ENCODE measurements at places on chromosomes 1 and 21.

- DNase-seq = no peak
Measured at GRCh38 chr1:207959141-207959825, 48.4 kb upstream of the CD34 start.

DNA sequence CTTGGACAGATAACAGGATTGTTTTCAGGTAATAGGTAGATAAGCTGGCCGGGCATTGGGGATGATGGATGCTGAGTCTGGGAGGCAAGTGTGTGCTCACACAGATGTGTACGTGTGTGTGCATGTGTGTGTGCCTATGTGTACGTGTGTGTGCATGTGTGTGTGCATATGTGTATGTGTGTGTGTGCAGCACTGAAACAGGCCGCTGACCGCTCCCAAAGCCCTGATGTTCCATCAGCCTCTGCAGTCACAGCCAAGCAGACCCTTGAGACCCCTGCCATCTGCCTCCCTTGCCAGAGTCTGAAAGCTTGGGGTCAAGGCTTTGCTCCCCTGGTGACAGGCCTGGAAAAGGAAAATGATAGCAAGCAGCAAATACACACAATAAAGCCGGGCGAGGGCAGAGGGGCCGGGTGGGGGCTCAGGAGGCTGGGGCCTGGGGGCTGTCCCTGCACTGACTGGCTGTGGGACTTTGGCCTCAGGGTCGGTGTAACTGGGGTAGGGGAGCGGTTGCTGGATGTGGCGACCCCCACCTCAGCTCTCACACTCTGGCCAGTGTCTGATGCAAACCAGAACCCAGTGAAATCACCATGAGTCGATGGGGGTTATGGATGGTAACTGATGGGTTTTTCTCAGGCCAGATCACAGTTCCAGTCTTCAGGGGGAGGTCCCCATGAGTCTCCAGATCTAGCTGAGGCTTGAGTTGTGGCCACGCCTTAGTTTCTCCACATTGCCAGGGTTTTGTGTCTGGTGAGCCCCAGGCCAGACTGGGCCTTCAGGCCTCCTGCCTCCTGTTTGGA lies 9.2 kb upstream of the TNFRSF8 start:
- no peak for DNase-seq

DNA sequence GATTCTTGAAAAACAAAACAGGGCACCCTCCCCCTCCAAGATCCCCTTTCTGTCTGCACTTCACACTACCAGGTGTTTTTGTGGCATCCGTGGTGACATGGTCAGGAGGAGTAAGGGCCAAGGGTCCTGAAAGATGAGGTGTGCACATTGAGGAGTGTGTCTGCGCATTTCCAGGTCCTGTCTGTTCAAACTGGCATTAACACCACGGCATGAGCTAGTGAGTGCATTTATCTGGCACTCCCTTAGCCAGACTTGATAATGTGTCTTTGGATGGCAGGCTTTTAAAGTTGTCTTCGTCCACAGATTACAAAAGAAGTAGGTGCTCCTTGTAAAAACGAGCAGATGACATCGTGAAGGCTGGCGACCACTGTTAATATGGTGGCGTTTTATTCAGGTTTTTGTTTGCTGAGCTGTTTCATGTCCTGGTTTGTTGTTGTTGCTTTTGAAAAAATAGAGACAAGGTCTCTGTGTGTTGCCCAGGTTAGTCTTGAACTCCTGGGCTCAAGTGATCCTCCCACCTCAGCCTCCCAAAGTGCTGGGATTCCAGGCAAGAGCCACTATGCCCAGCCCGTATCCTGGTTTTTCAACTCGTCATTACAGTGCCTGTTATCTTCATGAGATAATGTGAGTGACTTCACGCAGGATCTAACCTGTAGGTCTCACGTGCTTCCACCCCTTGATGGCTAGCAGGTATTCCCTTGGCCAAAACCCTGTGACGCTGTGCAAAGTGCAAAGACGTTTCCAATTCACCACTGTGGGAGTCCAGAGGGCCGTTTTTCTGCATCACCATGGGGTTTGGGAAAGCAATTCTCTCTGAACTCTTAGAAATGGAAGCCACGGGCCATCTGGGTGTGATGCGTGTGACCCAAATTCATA lies 4.2 kb downstream of the TMEM51 start:
- no peak for DNase-seq

GRCh38 chr1:56473582-56474270 lies 105.6 kb downstream of the PLPP3 start:
- no peak for DNase-seq

DNA sequence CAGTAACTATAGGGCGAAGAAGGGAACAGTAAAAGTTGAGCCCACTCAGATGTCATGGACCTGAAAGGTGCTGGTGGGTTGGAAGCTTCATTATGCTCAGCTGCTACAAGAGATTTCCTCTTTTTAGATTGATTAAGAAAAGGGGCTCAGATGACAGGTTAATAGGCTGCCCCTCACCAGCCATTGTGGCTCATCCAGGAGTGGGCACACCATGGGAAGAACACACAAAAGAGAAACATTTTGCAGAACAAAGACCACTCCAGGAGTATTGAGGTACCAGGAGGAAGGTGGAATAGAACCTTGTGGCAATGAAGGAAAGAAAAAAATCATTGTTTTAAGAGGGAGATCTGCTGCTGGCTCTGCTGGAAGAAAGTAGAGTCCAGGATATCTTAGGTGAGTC lies 205.5 kb downstream of the RYR2 start:
- no peak for DNase-seq

DNA sequence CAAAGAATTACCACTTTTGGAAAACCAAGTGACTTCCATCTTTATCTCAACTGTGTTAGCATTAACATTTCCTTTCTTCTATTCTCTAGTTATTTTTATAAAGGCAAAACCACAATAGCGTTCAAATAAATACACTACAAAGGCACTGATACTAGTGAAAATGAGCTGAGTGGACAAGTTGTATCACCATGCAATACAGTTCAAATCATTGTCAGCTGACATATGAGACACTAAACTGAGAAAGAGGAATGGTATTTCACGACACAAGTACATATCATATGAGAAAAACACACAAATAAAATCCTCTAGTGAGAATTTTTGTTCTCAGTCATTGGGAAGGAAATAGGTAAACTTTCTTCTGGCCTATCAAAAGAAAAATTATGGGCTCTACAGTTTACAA lies 26.2 kb downstream of the ENAH start:
- DNase-seq = no peak

DNA sequence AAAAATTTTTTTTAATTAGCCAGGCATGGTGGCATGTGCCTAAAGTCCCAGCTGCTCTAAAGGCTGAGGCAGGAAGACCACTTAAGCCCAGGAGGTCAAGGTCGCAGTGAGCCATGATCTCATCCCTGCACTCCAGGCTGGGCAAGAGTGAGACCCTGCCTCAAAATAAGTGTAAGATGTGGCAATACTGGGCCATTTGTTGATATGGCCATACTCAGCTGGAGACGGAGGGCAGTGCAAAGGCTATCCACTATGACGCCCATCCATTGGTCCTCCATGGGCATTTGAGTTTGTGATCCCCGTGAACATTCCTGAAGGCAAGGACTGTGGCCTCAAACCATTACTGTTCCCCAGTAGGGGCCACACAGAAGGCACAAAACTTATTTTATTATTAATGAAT lies 1.5 kb downstream of the CASP9 start:
- DNase-seq = no peak

- no peak for DNase-seq
Measured at GRCh38 chr1:232084584-232085223, 458.1 kb downstream of the DISC1 start.

GRCh38 chr21:37292041-37292440 lies 24.9 kb upstream of the VPS26C start:
- DNase-seq = no peak

DNA sequence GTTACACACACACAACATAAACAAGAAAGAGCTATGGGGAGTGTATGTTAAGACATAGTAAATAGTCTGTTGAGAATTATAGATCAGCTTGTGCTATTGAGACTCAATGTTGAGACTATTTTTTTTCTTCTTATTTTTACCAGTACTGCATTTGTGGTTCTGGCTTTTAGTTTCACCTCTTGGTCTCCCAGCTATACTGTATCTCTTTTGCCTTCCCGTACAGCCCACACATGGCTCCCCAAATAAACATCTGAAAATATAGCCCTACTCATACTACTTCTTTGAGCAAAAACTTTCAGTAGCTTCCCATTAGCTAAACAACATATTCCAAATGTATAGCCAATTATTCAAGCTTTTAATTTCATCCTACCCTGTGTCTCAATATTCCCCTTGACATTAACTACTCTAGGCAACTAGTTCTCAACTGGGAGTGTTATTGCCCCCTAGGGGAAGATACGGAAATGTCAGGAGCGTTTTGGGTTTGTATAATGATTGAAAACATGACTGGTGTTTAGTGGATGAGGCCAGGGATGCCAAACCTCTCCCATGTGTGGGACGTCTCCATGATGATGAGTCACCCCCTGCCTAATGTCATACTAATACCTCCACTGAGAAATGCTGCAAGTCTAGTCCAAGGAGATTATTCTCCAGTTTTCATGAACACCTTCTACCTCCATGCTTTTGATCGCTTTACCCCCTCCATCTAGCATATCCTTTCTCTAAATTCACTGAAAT lies 6.8 kb downstream of the RPE65 start:
- DNase-seq = no peak

Measured in stimulated activated CD4-positive, alpha-beta T cell treated with anti-CD3 and anti-CD28 coated beads, Interleukin-1b, Interleukin-23, amount 100 ng/mL, for 1 hour (primary cell).